Activated CD4-positive, alpha-beta T cell treated with anti-CD3 and anti-CD28 coated beads, Interleukin-10, Interleukin-2, amounts not matched to agents 100 ng/mL and 50 ng/mL, durations not matched to agents 16 hours and 8 hours (primary cell): ENCODE measurements at places on chromosomes 7 and 10.

GRCh38 chr10:79981450-79982361 lies 32.8 kb upstream of the SFTPD start:
- peak; percentile 57 for DNase-seq

DNA sequence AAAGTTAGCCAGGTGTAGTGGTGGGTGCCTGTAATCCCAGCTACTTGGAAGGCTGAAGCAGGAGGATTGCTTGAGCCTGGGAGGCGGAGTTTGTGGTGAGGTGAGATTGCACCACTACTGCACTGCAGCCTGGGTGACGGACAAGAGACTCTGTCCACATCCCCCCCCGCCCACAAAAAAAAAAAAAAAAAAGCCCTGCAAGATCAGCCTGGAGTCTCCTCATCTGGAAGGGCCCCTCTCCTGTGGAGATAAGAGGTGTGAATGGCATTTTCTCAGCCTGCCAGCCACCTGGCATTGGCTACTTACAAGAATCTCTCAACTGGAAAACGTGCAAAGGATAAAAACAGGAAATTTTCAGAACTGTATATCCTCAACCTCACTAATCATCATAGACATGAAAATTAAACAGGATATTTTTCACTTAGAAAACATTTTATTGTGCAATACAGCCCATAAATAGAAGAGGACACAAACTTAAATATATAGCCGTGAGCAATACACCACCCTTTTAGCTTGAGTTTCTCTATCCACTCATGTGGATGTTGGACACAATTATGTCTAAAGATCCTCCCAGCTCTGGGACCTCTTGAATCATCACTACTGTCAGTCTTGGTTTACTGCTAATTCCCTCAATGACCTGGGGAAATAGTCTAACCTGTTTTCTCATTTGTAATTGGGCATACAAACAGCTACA lies 11.3 kb upstream of the TSPAN15 start:
- DNase-seq, result no peak

DNA sequence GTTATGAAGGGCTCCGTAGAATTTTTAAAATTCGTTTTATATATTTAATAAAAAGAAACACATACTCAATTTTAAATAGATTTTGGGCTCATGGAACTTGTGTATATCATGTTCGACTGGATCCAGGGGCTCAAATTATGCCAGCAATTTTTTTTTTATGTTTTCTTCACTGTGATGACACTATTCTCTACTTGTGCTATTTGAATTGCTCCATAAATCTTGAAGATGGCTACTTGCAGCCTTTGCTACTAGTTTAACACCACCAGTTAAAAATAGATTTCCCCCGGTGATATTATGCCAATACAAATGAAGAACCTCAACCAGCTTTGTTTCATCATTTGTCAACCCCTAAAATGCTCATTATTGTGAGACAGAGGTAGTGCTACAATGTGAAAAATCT lies 933.2 kb downstream of the IPMK start:
- no peak for DNase-seq

DNA sequence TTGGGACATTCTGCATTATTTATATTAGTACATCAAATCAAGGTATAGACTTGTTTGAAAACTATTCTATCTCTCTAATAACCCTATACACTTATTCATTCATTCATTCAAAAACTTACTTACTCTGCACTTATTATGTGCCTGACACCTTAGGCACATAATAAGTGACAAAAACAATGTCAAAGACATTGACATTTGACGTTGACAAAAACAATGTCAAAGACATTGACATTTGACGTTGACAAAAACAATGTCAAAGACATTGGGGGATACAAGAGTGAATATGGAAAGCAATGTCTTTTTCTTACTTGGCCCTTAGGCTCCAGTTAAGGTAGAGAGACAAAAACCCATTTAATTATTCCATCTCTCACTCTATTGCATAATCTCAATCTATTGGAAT lies 116.0 kb downstream of the CNTNAP2 start:
- DNase-seq, result no peak

DNA sequence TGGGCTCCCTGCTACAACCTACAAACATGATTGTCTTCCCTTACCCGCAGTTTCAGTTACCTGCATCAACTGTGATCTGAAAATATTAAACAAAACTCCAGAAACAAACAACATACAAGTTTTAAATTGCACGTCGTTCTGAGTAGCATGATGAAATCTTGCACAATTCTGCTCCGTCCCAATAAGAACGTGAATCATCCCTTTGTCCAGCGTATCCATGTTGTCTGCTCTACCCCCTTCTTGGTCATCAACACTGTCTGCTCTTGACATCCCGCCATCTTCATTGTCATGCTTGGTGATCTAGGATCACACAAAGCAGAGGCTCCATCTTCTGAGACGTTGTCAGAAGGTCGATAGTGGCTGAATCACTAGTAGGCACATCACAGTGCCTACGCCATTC lies 53.9 kb downstream of the ACADSB start:
- no peak for DNase-seq

DNA sequence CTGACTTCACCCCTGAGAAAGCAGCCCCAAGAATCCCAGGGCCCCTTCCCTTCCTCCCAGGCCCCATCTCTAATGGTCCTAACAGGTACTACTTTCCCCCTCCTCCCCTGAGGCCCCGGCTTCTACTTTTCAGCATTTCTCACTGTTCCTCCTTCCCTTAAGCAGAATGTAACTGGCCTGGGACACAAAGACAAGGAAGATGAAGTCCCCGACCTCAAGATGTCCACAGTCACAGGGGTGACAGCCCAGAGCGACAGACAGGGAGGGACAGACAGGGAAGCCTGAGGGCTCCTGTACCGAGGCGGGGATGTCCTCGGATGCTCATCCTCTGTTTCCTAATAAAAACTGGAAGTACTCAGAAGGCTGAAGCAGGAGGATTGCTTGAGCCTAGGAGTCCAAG lies 11.6 kb downstream of the AOC1 start:
- DNase-seq, result no peak

GRCh38 chr7:2357571-2357970 lies 2.9 kb downstream of the EIF3B start:
- DNase-seq, result no peak
